Activated T-cell treated with anti-CD3 and anti-CD28 coated beads for 4 hours (primary cell): ENCODE measurements at places on chromosomes 1 and 21.

DNA sequence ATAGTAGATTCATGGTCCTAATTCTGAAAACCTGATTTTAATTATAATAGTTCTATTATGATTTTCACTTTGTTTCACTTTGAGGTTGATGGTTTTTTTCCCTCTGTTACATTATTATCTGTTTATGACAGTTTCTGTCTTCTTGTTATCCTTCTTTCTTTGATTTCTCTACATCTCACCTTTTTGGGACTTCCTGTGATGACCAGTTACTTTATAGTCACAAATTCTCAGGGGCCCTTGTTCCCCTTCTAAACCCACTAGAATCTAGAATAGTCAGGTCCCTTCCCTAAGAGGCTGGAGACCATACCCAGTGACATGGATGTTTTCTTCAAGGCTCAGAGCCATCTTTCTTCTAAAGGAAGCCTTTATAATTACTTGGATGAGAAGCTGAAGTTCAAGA lies 238.4 kb downstream of the GPR52 start:
- no peak for DNase-seq

- no peak for DNase-seq
These were observed 25.0 kb downstream of the DUSP10 start for GRCh38 chr1:221716713-221717484.

- DNase-seq: no peak
These were observed 328.2 kb upstream of the CHRM3 start for GRCh38 chr1:239058190-239058589.

DNA sequence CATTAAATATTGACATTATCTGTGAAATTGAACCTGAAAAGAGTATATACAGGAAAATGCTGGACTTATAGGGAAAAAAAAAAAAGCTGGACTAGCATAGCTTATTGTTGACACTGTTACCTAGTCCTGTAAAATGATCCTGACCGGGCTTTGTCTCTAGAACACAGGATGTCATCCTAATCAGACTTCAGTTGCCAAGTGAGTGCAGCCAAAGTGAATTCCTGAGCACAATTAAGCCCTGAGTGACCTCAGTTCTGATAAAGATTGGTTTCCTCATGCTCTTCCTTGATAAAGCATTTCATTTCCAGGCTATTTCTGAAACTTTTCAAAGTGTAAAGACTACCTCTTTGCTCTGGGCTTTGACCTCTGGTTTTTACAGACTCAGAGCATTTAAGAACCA lies 19.8 kb downstream of the SELP start:
- no peak for DNase-seq
